ENCODE measurements at places on chromosomes 6 and 20. TPM values are rescaled to one million over a fixed set of nuclear protein-coding genes. Genes with fewer than 3 reads are reported as not detected.

DNA sequence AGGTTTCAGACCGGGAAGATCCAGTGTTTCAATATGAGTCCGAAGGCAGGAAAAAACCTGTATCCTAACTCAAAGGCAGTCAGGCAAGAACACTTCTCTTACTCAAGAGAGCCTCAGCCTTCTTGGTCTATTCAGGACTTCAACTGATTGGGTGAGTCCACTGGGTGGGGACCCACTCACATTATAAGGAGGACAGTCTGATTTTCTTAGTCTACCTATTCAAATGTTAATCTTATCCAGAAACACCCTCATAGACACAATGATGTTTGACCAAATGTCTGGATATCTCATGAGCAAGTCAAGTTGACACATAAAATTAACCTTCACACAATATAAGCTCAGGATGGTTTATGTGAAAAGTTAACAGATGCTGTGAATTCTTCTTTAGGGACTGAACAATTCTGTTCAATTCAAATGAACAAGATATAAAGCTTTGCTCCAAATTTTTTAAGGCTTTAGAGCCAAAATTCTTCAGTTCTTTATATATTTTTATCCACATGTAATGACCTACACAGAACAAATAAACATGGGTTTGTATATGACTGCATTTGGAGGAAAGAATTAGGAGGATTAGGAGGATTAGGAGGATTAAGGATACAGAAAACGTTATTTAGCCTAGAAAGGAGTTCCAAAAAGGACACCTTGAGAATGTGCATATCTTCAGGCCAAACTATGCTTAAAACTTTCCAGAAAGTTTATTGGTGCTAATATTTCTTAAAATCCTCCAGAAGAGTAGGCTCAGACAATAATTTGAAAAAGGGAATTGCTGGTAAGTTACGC lies 35.3 kb upstream of the LAMA2 start:
- DNase-seq, result no peak

Gene AFDN
- total RNA-seq, result 99.2 TPM

- no peak for DNase-seq
Measured at GRCh38 chr6:144362042-144363018, 77.2 kb downstream of the UTRN start.

- DNase-seq, result no peak
Measured at GRCh38 chr6:169160855-169161560, 92.6 kb downstream of the THBS2 start.

- DNase-seq, result no peak
Measured at GRCh38 chr20:61443443-61444126, 191.5 kb downstream of the CDH4 start.

DNA sequence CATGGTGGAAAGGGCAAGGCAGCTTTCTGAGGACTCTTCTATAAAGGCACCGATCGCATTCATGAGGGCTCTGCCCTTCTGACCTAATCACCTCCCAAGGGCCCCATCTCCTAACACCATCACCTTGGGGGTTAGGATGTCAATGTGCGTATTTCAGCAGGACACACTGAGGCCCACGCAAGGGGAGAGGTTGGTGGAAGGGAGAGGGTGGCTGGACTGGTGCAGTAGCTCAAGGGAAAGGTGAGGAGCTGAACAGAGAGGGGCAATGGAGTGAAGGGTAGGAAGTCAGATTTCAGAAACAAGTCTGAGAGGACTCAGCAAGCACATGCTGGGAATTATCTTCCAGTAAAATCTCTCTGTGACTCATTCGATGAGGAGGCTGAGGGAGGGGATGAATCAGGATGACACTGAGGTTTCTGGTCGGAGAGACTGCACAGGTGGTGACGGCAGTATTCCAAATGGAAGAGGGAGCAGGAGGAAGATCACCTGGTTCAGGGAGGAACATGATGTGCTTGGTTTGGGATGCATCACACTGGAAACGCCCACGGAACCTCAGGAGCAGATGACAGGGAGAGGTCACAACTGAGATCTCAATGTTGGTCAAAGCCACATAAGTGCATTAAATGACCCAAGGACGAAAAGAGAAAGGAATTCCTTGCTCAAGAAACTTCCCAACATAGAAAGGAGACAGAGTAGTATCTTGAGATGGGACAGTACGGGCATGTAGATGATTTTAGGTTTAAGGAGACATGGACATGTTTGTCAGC lies 67.1 kb downstream of the TFAP2A start:
- no peak for DNase-seq

GRCh38 chr6:155115893-155116570 lies 120.9 kb downstream of the TIAM2 start:
- no peak for DNase-seq

- no peak for DNase-seq
Measured at GRCh38 chr20:8335059-8335458, 203.0 kb downstream of the PLCB1 start.

GRCh38 chr6:153172815-153173214 lies 41.7 kb upstream of the RGS17 start:
- no peak for DNase-seq

GRCh38 chr20:63148696-63149095 lies 67.2 kb downstream of the YTHDF1 start:
- peak; percentile 18 for DNase-seq

DNA sequence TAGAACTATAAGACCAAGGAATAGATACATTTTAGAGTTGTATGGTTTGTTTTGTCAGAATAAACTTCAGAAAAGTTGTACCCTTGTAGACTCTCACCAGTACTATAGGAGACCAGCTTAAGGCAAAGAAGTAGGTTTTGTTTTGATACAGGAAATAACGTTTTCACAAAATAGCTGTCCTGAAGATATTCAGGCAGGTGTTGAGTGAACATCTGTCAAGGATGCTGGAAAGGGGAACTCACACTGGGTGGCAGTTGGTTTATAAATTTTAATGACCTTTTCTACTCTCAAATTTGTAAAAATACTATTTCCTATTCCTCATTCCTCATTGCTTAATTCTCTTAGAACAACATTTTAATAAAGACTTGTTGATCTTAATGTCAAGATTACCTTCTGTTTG lies 174.0 kb upstream of the MAN1A1 start:
- no peak for DNase-seq

Gene CCN6
- total RNA-seq, result not detected

Gene SERINC3
- 131 TPM for total RNA-seq

Gene CST8
- not detected for total RNA-seq

DNA sequence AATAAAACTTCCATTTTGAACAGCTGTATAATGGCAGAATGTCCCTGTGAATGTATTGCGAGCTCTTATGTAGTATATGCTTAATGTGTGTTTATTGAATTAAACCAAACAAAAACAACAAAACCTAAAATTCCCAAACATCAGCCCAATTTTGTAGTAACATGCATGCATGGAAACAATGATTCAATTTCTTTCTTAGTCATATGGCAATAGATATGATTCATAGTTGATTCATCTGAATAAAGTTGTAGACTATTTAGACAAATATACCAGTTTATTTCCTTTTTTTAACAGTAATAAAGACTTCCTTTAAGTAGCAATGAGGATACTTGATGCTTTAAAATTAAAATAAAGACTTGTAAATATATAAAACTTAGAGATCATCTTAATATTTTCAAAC lies 670.6 kb downstream of the CD109 start:
- no peak for DNase-seq

Gene IRF4
- 1.6 TPM for total RNA-seq

GRCh38 chr20:24868396-24868927 lies 80.6 kb upstream of the CST7 start:
- DNase-seq, result no peak

DNA sequence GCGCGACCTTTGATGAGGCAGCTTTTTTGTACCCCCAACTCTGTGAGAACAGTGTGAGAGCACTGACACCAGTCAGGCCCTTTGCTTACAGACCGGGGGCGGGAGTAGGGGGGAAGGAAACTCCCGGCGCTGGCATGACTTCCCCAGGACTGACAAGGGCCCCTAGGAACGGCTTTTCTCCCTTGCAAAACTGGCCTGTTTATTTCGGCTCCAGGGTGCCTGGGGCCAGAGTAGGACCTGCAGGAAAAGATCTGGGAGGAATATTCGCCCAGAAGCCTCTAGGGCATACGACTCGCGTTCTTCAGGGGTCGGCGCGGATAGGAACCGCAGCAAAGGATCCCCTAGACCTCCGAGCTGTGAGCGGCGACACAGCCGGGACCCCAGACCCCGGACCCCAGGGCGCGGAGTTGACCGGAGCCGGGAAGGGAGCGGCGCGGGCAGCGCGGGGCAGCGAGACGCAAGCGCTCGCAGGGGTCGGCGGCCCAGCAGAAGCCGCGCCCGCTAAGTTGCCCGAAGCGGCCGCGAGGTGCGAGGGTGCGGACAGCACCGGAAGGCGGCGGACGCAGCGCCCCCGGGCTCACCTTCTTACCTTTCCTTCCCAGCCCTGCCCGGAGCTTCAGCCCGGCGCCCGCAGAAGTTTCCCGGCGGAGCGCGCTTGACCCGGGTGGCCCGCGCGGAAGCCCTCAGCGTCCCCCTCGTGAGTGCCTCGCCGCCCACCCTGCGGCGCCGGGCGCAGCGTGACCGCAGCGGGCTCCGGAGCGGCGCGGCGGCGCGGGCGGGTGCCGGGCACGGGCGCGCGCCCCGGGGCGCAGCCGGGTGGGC lies at the start of gene POPDC3:
Gene POPDC3, minus strand, starts transcription at position 771 of the 822 bp plus-strand sequence. CDS start 18,105 bp downstream, outside the sequence.
- no peak for DNase-seq

Gene TRIM40
- not detected for total RNA-seq

DNA sequence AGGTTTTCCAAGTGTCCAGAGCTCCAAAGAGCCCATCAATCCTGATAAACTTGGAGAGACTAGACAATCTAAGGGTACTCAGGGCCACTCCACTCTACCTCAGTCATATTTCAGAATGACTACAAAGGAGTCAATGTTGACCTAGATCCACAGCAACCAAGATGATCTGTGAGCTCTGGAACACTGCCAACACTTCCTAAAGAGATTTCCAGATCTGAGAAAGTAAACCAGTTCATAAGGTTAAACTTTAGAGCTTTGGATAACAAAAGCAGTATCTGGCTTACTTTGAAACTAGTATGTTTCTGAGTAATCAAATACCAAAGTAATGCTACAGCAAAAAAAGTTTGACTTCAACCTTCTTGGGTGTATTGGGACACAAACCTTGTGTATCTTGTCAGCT lies 122.7 kb downstream of the BTBD9 start:
- no peak for DNase-seq

- DNase-seq, result no peak
Measured at GRCh38 chr6:154247119-154247861, 109.3 kb downstream of the IPCEF1 start.

DNA sequence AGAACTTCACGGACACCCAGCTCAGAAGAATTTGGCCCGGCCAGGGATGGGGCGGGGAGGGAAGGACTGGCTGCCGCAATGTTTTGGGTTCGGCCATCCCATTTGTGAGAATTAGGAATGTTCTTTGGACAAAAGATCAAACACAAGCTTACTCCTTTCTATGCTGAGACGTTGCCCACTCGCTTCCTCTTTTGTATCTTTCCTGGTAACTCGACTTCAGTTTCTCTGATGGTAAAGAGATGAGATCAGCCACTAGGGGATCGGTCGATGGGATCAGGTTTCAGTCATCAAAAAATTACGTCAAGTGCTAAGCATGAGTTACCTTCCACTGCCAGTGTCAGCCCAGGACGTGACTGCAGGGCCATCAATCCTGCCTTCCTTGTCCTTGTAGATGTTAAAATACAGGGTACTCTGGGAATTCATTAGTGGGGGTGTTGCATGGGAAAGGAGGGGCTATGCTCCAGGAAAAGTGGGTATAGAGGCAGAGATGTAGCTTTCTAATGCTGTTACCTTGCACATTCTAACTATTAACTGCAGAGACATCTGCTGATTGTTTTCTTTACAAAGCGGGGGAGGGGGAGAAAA lies 190.2 kb downstream of the TSHZ2 start:
- peak; percentile 53 for DNase-seq

Gene IL17A
- not detected for total RNA-seq

GRCh38 chr20:59828125-59829053 lies 105.0 kb downstream of the SYCP2 start:
- DNase-seq, result no peak

Gene ZC2HC1B
- not detected for total RNA-seq

- no peak for DNase-seq
Measured at GRCh38 chr6:14217728-14218518, 100.4 kb downstream of the CD83 start.

Gene E2F1
- 1.5 TPM for total RNA-seq

DNA sequence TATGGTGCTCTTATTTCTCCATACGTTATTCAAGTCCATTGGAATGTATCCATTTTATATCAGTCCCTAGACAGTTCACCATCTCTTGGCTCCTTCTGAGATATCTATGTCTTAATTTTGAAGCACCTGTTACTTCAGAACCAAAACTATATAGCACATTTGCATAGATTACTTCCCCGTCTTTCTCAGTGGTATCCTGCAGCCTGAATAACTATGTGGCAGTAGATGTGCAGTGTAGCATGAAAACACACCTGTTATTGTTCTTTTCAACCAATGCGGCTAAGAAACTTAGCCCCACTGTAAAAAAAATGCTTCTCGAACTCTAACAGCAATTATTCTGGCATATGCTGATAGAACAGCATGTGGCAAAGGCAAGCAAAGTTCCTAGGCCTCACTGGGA lies 1184.4 kb upstream of the ADGRB3 start:
- DNase-seq, result no peak

- peak; percentile 70 for DNase-seq
Measured at GRCh38 chr6:105994118-105994590, 92.0 kb upstream of the PRDM1 start.

DNA sequence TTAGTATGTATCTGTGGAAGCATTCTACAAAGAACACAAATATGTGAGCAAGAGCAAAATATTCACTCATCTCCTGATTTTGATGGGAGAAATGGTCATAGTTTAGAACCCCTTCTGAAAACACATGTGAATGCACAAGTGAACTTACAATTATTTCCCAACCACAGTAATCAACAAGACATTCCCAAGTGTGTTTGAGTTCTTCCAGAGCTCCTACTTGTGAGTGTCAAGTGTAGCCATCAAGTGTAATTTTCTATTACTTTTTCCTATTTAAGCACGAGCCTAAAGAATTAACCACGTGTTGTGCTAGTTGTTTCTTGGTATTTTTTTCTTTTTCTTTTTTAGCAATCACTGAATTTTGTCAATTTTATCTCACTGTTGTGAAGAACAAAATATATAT lies 402.3 kb downstream of the NKAIN2 start:
- no peak for DNase-seq

DNA sequence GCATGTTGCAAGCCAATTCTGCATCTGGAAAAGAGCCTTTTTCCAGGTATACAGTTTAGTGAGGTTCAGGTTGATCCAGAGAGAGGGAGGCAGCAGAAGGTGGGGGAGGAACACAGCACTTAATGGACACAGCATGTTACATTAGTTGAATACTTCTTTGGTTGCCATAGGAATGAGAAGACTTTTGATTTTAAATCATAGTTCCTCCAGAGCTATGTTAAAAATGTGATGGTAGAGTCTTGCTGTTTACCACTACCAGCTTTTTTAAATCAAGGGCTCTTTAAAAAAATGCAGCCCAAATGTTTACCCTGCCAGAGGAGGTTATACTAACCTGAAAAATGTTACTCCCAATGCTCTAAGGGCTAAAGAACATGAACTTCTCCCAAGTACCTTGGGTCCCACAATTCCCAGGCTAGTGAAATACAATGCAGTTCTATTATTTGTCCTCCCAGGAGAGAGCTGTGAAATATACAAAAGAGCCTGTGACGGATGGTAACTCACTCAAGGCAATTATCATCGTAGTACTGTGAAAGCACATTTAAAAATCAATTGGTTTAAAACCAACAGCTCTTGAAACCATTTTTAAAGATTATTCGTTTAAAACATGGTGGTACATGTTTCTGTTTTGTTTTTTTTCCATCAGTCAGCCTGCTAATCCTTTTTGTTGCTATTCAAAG lies 6.9 kb upstream of the PHACTR1 start:
- DNase-seq, result no peak

GRCh38 chr6:140039364-140039763 lies 664.9 kb upstream of the CITED2 start:
- no peak for DNase-seq

All from aorta (tissue), 5 donors.